ENCODE measurements at places on chromosomes 3 and 15.

- DNase-seq = no peak
Measured at GRCh38 chr3:162602619-162603018, 1106.0 kb downstream of the OTOL1 start.

- DNase-seq = no peak
Measured at GRCh38 chr3:14957925-14958324, 10.5 kb downstream of the NR2C2 start.

- no peak for DNase-seq
Measured at GRCh38 chr3:113043686-113044085, 52.9 kb downstream of the GTPBP8 start.

DNA sequence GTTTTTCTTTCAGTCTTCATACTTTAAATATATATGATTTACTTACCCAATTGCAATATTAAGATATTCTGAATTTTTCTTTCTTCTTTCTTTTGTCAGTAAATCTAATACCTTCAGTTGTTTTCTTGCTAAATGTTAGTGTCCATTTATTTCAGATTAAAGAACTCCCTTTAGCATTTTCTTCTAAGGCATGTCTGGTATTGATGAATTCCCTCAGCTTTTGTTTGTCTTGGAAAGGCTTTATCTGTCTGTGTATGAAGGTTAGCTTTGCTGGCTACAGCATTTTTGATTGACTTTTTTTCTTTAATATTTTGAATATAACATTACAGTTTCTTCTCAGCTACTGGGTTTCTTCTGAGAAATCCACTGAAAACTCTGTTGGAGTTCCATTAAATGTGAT, 64.0 kb upstream of the PLSCR4 start:
- DNase-seq = no peak

- DNase-seq = no peak
Measured at GRCh38 chr3:105431200-105431599, 64.5 kb downstream of the ALCAM start.

GRCh38 chr3:97822359-97822775, 556 bp downstream of the CRYBG3 start:
- DNase-seq = peak; percentile 0

- no peak for DNase-seq
Measured at GRCh38 chr3:8937064-8938020, 25.9 kb downstream of the RAD18 start.

DNA sequence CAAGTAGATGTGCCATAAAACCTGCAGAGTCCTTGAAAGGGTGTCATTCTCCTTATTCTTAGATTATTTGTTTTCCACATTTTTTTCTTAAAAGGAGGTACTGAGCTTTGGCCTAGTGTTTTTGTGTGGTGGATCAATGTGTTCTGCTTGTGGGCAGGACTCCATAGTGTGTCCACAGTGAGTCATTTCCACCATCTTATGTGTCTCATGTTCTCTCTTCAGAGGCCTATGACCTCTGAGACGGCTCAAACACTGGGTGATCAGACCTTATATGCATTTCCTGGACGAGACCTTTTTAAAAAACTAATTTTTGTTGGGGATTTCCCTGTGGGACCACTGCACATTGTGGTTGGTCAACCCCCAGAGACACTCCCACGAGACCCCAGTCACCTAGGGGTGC, 93.4 kb downstream of the CHCHD4 start:
- DNase-seq = no peak

DNA sequence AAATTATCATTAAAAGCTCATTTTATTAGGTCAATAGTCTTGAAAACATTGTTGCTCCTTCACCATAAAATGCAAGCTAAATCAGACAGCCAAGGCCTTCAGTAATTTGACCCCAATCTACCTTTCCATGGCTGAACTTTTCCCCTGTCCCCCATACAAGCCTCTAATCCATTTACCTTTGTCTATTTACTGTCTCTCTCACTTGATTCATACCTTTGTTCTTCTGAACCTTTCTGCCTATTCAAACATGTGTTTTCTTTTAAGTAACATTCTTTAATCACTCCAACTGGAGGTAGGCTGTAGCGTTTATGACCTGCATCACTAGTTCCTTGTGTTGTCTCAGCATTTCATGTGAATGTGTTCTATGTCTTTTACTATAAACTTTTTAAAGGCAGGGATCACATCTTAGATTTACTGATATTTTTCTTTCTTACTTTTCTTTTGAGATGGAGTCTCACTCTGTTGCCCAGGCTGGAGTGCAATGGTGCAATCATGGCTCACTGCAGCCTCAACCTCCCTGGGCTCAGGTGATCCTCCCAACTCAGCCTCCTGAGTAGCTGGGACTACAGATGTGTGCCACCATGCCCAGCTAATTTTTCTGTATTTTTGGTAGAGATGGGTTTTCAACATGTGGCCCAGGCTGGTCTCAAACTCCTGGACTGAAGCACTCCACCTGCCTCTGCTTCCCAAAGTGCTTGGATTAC, 5.2 kb upstream of the NANOGP8 start:
- no peak for DNase-seq

DNA sequence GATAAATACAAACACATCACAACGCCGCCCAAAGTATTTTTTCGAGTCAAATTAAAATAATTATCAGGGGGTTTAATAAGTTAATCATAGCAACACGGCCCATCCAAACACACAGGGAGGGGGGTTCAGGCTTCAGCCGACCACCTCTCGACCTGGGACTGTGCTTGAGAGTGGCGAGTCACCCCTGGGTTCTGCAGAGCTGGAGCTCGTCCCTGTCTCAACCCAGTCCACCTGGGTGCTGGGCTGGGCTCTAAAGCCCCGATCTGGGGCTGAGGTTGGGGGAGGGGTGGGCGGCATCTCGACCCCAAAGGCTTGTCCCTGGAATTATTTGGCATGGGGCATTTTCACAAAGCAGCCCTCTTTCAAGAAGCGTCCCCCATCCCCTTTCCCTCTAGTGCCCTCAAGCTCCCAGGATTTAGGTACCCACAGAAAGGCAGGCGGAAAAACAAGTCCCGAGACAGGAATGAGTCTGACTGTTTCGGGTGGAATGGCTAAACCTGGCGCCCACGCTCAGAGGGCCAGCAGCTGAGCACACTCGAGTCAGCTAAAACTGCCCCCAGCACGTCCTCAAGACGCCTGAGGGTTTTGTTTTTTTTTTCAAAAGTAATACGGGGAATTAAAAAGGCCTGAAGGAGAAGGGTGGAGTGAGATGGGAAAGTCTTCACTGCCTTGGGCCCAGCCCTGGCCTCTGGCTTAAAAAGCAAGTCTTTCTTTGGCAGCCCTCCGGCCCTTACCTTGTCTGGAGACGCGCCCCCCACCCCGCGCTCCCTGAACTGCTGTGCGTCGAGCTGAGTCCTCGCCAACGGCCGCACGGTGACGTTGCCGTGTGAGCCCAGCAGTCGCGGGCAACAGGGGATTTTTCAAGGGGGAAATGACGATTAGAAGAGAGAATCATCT, 32.5 kb downstream of the NR2F2 start:
- no peak for DNase-seq

GRCh38 chr3:127549826-127550467, 40.6 kb downstream of the TPRA1 start:
- DNase-seq = no peak

DNA sequence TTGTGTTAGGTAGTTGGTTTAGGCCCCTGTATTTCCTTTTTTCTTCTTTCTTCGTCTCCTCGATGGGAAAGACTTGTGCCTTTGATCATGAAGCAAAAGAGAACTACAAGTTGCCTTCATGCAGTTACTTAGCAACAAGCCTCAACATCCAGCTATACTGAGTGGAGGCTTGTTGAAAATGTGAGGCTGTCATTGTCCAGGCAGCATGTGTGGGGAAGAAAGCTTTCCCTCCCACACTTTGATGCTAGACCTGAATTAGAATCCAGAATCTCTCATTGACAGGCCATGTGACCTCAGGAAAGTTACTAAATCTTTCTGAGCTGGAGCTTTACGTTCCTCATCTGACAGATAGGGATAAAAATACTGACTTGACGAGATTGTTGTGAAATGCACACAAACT, 23.7 kb downstream of the IFT122 start:
- no peak for DNase-seq

- DNase-seq = no peak
Measured at GRCh38 chr3:48926425-48927392, 8.1 kb downstream of the ARIH2 start.

GRCh38 chr3:134552784-134553183, 66.9 kb downstream of the CEP63 start:
- DNase-seq = no peak

DNA sequence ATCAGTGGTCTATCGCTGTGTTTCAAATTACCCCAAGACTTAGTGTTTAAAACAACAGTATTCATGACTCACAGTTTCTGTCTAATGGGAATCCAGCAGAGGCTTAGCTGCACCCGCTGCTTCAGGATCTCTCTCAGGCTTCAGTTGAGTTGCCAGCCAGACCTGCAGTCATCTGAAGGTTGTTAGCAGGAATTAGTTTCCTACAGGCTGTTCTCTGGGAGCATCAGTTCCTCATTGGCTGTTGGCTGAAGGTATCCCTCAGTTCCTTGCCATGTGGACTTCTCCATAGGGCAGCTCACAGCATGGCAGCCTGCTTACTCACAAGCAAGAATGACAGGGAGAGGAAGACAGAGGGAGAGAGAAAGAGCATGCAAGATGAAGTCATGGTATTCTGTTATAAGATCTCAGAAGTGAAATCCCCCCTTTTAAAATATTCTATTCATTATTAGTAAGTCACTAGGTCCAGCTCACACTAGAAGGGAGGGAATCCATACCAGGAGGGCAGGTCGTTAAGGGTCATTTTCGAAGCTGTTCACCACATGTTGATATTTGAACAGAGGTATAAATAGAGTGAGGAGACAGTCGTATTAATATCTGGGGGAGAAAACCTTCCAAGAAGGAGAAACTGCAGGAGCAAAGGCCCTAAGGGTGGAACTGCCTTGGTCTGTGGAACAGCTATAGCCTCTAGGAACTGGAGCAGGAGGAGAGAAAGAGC, 473.9 kb upstream of the PPP2R3A start:
- no peak for DNase-seq

DNA sequence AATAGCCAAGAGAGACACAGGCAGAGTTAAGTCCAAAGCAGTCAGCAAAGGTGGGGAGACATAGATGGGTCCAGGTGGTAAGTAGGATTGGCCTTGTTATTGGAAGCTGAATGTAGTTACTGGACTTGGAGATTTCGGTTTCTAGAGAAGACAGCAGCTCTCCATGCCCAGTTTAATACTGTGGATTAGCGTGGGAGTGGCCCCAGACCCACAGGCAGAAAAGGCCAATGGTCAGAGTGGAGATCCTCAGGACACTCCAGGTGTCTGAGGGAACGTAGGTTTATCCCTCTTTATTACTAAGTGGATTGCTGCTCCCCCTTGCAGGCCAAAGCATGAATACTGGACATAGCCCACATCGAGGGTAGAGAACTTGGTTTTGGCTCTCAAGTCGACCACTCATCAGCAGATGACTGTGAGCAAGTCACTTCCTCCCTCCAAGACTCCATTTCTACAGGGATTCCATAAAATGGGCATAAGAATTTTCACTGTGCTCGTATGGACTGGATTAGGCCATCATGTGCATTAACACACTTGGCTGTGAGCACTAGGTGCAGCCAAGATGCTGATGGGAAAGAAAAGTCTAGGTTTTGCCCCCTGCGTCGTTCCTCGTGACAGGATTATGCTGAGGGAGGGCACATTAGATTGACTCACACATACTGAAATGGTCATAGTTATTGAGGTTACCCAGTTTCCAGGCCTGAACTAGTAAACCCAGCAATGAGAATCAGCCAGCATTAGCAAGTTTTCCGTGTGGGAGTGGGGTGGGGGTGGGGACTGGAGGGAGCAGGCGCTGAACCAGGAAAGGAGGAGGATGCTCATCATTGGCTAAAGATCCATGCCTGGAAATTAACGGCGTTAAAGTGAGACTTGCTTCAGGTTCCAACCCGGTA, 225.2 kb upstream of the TPRG1 start:
- no peak for DNase-seq

- DNase-seq = no peak
Measured at GRCh38 chr3:184380185-184380626, 352 bp downstream of the CHRD start.

- no peak for DNase-seq
Measured at GRCh38 chr3:13501056-13501455, 20.9 kb downstream of the HDAC11 start.

- no peak for DNase-seq
Measured at GRCh38 chr15:35775471-35775870, 229.5 kb upstream of the DPH6 start.

DNA sequence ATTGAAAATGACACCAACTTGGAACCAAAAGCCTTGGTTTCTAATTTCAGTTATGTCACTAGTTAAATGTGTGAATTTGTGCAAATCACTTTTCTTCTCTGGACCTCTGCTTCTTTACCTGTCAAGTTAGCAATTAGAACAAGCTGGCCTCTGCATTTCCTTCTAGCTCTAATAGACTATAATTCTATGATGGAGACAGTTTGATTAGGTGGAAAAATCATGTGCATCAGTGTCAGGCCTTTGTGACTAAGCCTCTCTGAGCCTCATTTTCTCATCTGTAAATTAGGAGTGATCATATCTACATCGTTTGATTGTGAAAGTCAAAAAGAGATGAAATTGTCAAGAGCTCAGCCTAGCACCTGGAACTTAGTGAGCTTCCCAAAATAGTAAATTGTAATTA, 712.9 kb downstream of the MECOM start:
- no peak for DNase-seq

DNA sequence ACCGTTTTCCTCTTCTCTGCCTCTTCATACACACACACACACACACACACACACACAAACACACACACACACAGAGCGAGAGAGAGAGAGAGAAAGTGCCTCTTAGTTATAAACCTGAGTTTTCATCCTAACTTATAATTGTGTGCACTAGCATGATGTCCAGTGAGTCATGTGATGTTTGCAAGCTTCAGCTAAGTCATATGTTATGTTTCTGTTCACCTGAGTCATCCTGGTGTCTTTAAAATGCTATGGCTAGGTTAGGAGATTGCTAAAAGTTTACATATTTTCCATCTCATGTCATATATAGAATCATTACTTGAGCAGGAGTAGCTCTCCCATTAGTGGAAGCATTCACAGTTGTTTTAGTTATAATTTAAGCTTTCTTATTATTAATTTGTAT, 155.8 kb downstream of the EPHA6 start:
- no peak for DNase-seq

GRCh38 chr15:55741833-55742497, 987 bp downstream of the PRTG start:
- no peak for DNase-seq

GRCh38 chr15:66850078-66850991, 148.3 kb downstream of the SMAD6 start:
- no peak for DNase-seq

GRCh38 chr3:150761831-150762661, 923 bp downstream of the SIAH2 start:
- peak; percentile 13 for DNase-seq
